ENCODE measurements at places on chromosomes 4 and X.
A peak's percentile ranks its signal among the peaks of the same experiment; 100 is the strongest.

DNA sequence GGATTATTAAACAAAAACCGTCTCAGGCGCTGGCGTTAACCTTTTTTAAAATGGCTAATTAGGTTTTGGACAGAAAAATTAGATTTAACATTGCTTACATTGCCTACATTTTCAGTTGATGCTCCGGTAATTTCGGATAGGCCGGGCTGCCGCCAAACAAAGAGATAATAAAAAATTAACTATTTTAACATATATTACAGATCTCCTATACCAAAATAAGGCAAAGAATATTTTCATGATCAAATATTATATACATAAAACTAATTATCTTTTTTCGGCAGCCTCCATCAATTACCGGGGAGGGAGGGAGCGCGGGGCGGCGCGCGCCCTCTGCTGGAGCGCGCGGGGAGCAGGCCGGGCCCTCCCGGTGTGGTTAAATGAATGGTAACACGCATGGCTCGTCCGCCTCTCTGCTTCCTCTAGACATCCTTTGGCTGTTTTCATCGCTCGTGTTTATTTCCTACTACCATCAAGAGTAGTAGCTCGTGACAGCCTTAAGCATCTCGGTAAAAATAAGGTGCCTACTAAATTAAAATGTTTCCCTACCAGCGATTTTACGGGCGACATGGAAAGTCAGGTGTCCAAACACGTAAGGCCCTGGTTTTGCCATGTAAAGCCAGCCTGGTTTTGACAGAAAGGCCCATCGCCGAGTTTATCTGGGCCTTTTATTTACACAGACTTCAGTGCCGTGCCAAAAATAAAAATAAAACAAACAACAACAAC lies 52.4 kb upstream of the TMEM33 start:
- DNase-seq = peak; percentile 66

GRCh38 chr4:54930226-54930625 lies 195.2 kb downstream of the KDR start:
- DNase-seq = no peak

- DNase-seq = no peak
Measured at GRCh38 chrX:22025751-22026150, 6.4 kb upstream of the PHEX start.

GRCh38 chr4:73607375-73608033 lies 12.7 kb downstream of the RASSF6 start:
- no peak for DNase-seq

DNA sequence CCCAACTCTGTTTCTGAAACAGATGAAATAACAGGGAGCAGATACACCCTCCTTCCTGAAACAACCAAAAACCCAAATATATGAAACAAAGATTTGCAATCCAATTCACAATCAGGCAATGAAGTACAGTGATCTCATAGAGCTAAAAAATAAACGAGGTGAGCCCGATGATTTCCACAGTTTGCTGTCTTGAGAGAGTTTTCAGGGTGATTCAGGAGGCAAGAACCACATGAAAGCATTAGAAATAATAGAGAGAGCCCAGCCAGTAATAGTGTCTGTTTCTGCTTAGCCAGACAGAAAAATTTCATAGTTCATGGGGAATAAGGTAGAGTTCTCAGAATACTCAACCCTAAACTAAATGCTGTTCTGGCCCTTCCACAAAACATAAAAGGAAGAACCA lies 296.2 kb downstream of the PDHA2 start:
- no peak for DNase-seq

DNA sequence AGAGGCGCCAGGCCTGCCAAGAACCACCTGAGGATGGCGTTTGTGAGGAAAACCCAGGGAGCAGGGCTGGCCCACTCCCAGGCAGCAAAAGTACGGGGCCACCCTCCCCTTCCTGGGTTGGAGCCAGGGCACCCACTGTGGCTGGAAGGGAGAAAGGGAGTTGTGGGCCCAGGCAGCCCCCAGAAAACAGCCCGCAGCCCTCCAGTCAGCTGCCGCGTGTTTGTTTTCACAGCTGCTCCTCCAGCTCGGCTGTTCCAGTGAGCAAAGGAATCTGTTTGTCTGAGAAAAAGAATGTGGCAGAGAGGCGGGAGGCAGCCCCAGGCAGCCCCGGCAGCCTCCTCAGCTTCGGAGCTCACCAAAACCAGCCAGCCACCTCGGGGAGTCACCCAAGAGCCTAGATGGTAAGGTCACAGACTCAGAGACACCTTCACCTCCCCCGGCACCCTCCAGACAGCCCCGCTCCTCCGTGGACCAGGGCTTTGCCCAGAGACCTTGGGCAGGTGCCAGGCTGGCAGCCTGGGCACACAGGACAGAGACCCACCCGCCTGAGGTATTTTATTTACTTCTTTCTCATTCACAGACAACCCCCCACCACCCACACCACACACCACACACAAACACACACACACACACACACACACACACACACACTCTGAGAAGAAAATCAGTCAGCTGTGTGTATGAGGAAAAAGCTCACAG lies 338.1 kb downstream of the BCOR start:
- no peak for DNase-seq

DNA sequence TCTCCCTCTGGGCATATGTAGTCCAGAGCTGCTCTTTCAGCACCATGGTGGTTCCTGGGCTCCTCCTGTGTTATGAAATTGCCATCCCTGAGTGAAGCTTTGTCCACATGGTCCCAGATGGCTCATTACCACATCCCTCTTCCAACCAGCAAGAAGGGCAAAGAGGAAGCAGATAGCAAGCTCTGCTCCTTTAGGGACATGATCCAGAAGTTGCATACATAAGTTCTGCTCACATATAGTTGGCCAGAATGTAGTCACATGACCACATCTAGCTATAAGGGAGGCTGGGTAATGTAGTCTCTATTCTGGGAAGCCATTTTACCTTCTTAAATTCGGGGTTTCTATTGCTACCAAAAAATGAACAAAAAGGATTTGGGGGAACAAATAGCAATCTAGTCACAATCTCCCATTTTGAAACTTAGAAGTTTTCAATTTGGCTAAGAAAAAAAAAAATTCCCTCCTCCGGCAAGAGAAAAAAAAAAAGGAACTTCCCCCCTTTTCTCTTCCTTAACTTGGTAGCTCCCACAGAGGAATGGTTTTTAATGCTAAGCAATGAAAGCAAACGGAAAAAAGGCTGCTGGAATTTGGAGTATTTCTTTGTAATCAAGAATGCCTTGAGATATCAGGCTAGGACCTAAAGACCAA lies 88.2 kb upstream of the USP9X start:
- no peak for DNase-seq

GRCh38 chrX:153412746-153413720 lies 1.8 kb downstream of the ZFP92 start:
- DNase-seq = no peak

GRCh38 chr4:1402021-1402515 lies 4.2 kb downstream of the NKX1-1 start:
- peak; percentile 4 for DNase-seq

- no peak for DNase-seq
Measured at GRCh38 chr4:99947608-99948007, 1.2 kb upstream of the DNAJB14 start.

- DNase-seq = no peak
Measured at GRCh38 chr4:175290401-175290800, 372.2 kb downstream of the ADAM29 start.

DNA sequence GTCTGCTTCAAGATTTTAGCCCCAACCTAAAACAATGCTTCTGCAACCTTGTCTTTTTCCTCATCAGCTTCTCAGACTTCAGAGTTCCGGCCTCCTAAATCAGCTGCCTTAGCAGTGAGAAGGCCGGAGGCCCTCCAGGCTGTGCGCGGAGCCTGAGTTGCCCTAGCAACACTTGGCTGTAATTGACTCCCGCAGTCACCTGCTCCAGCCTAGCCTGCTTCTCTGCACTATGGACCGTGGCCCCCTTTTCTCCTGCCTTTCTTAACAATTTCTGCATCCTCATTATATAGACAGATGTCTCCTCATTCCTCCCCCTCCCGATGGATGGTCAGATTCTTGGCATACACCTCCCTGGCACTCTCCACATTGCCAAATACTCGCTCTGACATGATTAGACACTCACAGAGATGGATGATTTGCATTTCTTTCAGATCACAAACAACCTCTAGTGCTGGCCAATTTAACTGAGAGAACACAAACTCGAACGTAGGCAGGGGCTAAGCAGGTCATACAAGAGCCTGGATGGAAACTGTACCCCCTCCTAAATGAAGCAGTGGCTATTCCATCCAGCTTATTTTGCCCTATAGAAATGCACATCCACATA lies 9.5 kb upstream of the HUWE1 start:
- DNase-seq = no peak

DNA sequence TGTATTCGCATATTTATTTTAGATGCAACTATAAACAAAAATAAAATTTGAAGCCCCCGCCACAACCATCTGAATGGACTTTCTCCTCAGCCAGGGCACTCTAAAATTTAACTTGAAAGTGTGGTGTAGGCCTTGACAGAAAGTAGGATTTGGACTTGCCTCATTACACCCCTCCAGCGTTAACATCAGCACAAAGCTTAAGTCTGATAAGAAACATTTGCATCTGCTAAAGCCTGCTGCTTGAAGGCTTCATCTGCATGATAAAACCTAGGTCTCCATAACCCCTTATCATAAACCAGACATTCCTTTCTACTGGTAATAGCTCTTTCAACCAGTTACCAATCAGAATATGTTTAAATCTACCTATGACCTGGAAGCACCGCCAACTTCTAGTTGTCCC lies 1046.5 kb downstream of the FAT4 start:
- DNase-seq = no peak

- no peak for DNase-seq
Measured at GRCh38 chr4:178280362-178280761, 838.1 kb upstream of the AGA start.

- no peak for DNase-seq
Measured at GRCh38 chr4:88357262-88357661, 21.4 kb upstream of the HERC6 start.

DNA sequence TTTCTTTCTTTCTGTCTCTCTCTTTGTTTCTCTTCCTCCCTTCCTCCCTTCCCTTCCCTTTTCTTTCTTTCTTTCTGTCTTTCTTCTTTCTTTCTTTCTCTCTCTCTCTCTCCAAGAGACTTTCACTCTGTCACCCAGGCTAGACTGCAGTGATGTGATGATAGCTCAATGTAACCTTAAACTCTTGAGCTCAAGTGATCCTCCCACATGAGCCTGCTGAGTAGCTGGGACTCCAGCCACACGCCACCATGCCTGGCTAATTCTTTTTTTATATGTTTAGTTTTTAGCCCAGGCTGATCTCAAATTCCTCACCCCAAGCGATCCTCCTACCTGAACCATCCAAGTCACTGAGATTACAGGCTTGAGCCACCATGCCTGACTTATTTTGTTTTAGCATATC lies 64.3 kb upstream of the EMCN start:
- no peak for DNase-seq

DNA sequence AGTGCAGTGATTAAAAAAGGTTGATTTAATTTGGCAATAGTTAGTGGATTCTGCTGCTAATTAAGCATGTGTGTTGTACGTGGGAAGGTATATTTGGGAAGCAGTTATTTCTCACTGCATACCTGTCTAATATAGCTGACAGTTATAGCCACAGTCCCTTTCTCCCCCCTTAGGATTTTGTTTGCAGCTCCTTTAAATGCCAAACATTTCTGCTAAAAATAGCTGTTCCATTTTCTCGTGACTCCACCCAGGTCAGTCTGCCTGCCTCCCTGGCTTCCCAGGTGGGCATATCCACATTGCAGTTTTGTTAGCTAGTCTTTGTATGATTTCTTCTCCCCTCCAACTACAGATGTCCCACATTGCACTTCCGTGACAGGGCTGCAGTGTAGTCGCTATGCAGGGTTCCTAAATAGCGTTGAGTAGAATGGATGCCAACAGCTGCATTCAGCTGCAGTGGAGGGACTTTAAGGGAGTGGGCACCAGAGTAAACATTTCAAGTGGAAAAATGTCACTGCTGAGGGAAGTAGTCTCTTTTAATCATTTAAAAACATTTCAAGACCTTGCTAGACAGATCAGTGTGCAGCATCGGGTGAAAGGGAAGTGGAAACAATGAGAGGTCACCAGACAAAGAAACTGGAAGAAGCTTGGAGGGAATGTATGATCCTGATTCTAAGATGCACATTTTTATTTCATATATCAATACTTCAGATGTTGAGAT lies 326.3 kb downstream of the RAPGEF2 start:
- DNase-seq = no peak

- DNase-seq = no peak
Measured at GRCh38 chrX:137563681-137564651, 2.0 kb upstream of the ZIC3 start.

DNA sequence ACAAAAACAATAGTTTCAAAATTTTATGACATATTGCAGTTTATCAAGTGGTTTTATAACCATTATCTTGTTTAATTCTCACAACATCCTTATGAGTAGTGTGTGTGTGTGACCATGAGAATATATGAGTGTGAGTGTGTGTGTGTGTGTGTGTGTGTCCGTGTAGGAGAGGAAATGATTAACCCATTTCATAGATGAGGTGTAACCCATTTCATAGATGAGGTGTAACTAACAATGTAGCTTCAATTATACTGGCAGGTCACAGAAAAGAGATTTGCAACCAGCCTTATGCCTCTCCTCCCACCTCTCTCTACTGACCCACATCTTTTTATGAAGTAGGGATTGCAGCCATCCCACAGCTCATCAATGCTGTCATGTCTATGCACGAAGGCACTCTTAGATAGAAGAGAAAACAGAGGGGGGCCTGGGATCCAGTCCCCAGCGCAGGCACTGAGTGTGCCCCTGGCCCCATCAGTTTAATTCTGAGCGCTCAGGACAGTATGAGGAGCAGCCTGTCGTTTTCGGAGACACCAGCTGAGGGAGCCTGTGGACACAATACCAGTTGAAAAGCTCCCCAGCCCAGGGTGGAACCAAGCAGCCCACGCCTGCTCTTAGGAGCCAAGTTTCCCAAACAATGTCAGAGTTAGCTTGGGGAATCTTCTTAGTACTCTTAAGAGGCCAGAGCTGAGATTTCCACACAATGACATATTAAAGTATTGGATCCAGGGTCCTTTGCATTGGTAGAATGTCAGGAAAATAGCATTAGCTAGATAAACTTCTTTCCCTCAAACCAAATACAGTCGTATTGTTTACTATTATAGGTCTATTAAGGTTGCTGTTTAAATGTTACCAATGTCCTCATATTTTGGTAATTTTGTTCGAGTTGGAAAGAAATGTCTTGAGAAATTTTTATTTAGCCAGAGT lies 88.6 kb downstream of the PALLD start:
- DNase-seq = no peak

- DNase-seq = no peak
Measured at GRCh38 chr4:10175626-10176025, 59.0 kb upstream of the WDR1 start.

- no peak for DNase-seq
Measured at GRCh38 chr4:147430111-147430510, 50.8 kb upstream of the EDNRA start.
